ENCODE measurements at places on chromosomes 1 and 21.

- DNase-seq: no peak
Measured at GRCh38 chr1:159188375-159188788, 16.3 kb upstream of the ACKR1 start.

DNA sequence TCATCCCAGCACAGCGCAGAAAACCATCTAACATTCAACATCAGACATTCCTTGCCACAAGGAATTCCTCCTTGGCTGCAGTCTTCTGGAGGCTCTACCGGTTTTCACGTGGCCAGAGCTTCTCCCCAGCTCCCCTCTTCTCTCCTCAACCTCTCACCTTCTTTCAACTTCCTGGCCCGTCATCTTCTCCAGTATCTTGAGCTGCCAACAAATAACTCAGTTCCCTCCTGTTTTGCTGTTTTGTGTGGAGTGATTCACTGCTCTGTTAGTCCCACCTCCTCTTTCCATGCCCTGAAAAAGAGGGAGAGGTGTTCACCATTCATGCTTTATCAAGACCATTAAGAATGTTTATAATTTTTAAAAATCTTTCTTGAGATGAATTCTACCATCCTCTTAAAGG lies 32.6 kb downstream of the PIGM start:
- DNase-seq: no peak

DNA sequence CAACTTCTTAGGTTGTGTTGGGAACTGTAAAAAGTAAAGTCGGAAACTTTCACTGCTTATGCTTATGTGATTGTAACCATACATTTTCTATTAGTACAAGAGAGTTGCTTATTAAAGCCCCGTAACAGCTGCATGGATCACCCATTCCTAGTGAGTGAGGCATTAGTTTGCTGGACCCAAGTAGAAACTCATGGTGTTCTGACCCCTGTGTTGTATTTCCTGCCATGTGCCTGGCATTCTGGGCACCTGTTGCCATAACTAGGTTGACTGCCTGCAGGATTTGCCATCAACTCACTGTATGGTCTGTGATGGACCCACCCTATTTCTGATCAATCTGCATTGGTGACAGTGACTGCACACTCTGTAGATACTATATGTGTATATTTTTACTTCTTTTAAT lies 173.0 kb downstream of the PGBD5 start:
- no peak for DNase-seq

- no peak for DNase-seq
Measured at GRCh38 chr1:21657456-21658190, 11.5 kb downstream of the RAP1GAP start.

- DNase-seq: peak; percentile 8
Measured at GRCh38 chr1:239951511-239952140, 140.1 kb upstream of the FMN2 start.

DNA sequence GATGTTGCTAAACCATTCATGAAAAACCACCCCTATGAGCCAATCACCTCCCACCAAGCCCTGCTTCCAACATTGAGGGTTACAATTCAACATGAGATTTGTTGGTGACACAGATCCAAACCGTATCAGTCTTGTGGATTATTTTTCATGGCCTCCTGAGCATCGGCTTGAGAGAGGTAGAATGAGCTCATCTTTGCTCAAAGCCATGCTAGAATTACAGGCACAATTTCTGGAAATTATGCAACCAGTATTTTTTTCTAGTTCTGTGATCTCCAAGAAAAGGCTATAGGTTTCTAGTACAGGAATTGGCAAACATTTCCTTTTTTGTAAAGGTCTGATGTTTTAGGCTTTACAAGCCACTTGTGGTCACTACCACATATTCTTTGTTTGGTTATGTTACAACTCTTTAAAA lies 219.4 kb downstream of the DUSP10 start:
- no peak for DNase-seq

DNA sequence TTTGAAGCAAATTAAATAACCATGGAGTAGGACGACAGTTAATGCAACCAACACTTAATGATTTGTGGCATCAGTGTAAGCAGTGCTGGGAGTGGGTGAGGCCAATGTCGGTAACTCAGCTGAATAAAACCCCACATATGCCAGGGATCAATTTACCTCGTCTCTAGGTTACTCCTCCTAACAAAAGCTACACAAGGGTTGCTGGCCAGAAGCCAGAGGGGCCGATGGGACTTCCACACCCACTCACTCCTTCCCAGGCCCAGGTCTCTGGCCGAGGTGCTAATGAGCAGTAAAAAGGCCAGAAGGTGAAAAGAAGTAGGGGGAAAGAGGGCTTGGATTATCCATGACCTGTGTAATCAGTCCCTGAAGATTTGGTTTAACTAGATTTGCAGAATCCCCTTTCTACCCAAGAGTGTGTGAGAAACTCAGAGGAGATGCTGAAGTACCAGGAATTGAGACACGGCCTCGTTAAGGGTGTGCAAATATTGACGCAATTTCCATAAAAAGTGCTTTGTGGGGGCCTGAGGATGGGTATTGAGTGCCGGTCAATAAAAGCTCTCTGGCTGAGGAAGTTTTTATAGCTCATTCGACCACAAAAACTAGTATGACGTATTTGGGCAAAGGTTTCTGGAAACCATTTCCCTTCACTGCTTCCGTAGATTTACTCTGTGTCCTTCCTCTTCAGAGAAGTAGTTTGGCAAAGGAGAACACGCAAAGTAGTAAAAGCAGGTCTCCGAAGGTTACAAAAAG lies 145.5 kb downstream of the TBX15 start:
- DNase-seq: no peak

DNA sequence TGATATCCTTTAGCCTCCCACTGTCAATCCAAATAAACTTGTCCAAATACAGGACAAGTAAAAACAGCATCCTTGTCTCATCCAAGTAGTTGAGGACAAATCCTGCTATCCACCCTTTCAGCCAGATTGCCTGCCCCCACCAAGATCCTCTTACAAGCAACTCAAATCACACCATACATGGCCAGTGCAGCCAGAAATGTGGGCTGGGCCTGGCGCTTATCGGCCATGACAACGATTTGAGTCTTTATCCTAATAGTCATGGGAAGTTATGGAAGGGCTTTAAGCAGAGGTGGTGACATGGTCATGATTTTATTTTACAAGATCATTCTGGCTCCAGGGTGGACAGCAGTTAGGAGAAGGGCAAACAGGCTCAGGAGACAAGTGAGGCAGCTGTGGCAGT lies 6.3 kb downstream of the GPA33 start:
- DNase-seq: no peak

All from H54 (cell line).